MV-4-11 (cell line): ENCODE measurements at places on chromosomes 11 and 22.

GRCh38 chr22:38106814-38107578 lies 3.5 kb downstream of the BAIAP2L2 start:
- DNase-seq = no peak

DNA sequence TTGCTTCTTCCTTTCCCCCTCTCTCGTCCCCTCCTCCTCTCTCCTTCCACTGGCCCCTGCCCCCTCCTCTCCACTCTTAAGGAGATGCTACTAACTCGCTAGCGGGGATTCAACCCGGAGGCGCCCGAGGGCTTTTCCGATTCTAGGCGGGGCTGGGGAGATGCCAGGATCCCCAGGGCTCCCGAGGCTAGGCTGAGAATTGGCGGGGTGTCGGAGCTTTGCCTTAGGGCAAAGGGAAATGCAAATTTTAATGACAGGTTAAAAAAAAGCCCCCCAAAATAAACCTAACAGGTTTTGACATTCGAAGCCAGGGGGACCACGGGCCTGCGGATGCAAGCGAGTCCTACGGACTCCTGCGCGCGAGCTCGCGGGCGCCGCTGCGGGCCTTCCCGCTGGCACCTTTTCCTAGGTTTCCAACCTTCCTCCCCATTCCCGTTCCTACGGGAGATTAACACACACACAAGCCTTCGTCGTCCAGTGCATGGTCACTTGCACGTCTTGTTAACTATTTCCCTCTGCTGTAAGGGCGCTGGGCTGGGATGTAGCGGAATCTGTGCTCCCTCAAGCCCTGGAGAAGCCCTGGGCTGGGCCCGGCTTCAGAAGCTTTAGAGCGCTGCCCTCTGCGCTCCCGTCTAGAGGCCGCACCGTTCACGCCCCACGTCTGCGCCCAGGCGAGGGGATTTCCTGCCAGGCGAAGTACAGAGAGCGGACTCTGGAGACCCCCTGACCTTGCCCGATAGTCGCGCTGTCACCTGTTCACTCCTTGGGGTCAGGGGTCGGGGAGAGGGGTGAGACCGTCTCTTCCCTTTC lies 729 bp upstream of the ALX4 start:
- no peak for DNase-seq

DNA sequence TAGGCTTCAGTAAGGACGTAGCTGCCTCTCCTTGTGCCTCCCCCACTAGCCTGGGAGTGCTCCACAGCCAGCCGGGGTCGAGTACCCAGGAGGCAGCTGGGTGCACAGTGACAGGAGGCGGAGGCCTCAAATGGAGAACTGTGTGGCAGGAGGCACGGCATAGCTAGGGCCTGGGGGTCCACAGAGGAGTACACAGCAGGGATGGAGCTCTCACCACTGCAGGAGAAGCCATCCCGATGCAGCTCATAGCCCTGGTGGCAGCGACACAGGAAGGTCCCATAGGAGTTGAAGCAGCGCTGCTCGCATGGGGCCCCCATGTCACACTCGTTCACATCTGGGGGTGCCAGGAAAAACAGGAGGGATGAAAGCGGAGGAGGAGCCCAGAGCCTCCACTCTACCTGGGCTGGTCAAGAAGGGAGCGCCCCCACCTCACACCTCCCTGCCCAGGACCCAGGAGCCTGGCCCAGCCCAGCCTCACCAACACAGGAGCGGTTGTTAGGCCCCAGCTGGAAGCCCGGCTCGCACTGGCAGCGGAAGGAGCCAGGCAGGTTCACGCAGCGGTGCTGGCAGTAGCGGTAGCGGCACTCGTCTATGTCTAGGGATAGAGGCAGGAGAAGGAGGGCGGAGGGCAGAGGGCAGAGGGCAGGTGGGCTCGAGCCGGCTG lies 2.8 kb downstream of the EFEMP2 start:
- no peak for DNase-seq

- DNase-seq = no peak
Measured at GRCh38 chr11:15640318-15640717, 525.6 kb downstream of the INSC start.

DNA sequence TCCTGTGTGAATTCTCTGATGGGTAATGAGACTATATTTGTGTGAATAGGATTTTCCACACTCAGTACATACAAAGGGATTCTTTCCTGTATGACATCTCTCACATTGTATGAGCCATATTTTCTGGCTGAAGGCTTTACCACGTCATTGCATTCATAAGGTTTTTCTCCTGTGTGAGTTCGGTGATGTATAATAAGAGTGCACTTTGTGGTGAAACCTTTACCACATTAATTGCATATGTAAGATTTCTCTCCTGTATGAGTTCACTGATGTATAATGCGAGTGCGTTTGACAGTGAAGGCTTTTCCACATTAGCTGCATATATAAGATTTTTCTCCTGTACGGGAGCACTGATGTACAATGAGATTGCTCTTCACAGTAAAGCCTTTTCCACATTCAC lies 455.4 kb upstream of the CNTN5 start:
- no peak for DNase-seq

DNA sequence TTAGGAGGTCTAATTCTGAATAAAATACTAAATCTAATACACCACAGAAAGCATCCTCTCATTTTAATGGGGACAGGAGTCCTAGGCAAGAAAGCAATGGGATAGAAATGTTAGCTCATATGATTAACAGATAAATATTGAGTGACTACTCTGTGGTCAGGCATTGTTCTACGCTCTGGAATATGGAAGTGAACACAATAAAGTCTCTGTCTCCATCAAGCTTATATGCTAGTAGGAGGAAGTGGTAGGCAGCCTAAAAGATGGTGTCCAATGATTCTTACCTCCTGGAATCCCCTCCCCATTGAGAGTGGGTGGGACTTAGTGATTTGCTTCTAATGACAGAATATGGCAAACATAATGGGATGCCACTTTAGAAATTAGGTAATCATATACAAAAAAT lies 160.3 kb upstream of the PDGFD start:
- no peak for DNase-seq

GRCh38 chr11:68979931-68980775 lies 633 bp downstream of the MRGPRD start:
- DNase-seq = no peak

- no peak for DNase-seq
Measured at GRCh38 chr11:92364177-92364576, 139.6 kb downstream of the FAT3 start.

DNA sequence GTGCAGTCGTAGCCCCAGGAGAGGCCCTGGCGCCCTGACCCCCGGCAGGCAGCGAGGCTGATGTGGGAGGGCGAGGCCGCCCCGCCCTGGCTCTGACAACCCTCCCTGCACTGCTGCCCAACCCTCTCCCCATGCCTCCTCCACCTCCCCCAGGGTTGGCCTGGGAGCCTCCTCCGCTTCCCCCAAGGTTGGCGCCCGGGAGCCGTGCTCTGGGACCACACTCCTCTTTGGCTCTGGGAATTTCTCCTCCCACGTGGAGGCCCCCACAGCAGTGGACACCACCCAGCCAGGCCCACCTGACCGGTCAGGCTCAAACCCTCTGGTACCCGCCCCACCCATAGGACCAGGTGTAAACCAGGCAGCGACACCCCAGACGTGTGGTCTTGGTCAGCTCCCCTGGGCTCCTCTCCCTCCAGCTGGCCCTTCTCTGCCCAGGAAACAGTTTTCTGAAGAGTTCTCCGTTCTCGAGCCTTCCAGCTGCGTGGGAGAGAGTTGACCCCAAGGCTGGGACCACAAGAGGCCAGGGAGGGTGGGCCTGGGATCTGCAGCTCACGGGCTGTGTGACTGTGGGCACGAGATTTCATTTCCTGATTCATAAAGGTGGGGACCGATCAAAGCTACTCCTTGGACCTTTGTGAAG lies 39.5 kb upstream of the BRSK2 start:
- no peak for DNase-seq

GRCh38 chr11:117387992-117388755 lies 60.5 kb downstream of the CEP164 start:
- no peak for DNase-seq

DNA sequence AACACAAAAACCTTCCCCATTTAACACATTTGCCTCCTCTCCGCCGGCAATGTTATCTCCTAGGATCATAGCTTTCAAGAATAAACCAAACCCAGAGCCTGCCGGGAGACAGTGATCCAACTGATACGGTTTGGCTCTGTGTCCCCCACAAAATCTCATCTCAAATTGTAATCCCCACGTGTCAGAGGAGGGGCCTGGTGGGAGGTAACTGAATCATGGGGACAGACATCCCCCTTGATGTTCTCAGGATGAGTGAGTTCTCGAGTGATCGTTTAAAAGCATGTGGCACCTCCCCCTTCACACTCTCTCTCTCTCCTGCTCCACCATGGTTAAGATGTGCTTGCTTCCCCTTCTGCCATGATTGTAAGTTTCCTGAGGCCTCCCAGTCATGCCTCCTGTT lies 33.3 kb downstream of the RBFOX2 start:
- no peak for DNase-seq

GRCh38 chr11:115366826-115367225 lies 137.4 kb downstream of the CADM1 start:
- no peak for DNase-seq

- DNase-seq = no peak
Measured at GRCh38 chr11:109590782-109591181, 168.8 kb downstream of the C11orf87 start.
